Endodermal cell (in vitro differentiated cells): ENCODE measurements at places on chromosomes 16 and 17.
A peak's percentile ranks its signal among the peaks of the same experiment; 100 is the strongest.

GRCh38 chr17:65559804-65560627, 1.4 kb downstream of the AXIN2 start:
- peaks cover 17% of the 10 kb centered on the region for H3K36me3 ChIP-seq
- peak overlapping the region; percentile 68 for H3K4me3 ChIP-seq
- H3K27ac ChIP-seq, result peak overlapping the region; percentile 92
- no peaks in the 10 kb centered on the region for H3K27me3 ChIP-seq

DNA sequence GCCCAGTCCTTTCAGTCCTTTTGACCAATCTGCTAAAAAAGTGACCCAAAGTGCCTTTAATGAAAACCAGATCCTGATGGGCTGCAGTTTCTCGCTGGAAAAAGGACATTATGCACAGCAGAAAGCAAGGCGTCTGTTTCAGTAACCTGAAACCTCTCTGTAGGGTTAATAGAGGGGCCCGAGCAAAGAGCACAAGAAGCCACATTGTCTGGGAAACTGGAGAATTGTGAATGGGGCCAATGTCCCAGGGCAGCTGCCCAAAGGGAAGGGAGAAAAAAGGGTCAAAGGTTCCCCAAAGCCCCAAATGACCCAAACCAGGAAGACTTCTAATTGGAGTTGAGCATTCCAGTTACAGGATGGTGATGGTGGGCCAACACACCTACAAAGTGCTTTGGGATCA, 3.0 kb downstream of the OTOA start:
- peak; percentile 22 for DNase-seq
- no peaks in the 10 kb centered on the region for H3K27me3 ChIP-seq
- peak overlapping the region; percentile 40 for H3K27ac ChIP-seq
- H3K4me1 ChIP-seq, result no peaks in the 10 kb centered on the region

GRCh38 chr16:73071131-73071940, 23.4 kb upstream of the ZFHX3 start:
- H3K36me3 ChIP-seq, result no peaks in the 10 kb centered on the region
- peaks cover 79% of the 10 kb centered on the region for H3K27me3 ChIP-seq
- DNase-seq, result peak; percentile 87
- peaks cover 3% of the 10 kb centered on the region for H3K4me1 ChIP-seq
- H3K27ac ChIP-seq, result no peak overlapping the region

GRCh38 chr17:41413353-41413957, 10.9 kb downstream of the KRT37 start:
- H3K27me3 ChIP-seq, result no peaks in the 10 kb centered on the region
- peak; percentile 67 for DNase-seq
- no peak overlapping the region for H3K4me3 ChIP-seq
- no peaks in the 10 kb centered on the region for H3K36me3 ChIP-seq
- no peak overlapping the region for H3K27ac ChIP-seq
- H3K4me1 ChIP-seq, result no peaks in the 10 kb centered on the region

DNA sequence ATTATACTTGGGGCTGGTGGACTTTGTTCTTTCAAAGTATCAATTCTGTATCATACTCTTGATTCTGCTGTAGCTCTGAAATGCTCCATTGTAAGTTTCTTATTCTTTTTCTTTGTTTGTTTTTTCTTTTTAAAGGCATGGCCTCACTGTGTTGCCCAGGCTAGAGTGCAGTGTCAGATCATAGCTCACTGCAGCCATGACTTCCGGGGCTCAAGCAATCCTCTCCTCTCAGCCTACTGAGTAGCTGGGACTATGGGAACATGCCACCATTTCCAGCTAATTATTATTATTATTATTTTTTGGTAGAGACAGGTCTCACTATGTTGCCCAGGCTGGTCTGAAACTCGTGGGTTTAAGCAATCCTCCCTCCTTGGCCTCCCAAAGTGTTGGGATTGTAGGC, 38.9 kb upstream of the METTL9 start:
- H3K4me1 ChIP-seq, result no peaks in the 10 kb centered on the region
- no peak overlapping the region for H3K27ac ChIP-seq
- DNase-seq, result no peak
- H3K36me3 ChIP-seq, result no peaks in the 10 kb centered on the region
- H3K27me3 ChIP-seq, result no peaks in the 10 kb centered on the region
- no peak overlapping the region for H3K4me3 ChIP-seq

DNA sequence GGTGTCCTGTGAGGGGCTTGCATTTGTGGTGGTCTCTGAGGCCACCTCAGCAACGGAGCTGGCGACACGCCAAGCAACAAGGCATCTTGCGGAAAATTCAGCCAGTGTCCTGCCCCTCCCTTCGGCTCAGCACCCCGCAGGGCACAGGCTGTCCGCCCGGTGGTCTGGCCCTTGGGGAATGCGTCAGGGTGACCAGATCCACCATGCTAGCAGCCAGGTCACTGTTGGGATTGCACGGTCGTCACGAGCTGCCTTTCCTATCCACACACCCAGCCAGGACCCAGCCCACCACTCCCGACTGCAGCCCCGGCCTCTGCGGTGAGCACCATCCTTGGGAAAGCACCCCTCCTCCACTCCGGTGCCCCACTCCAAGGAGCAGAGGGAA, 221.2 kb downstream of the NTN1 start:
- no peak overlapping the region for H3K27ac ChIP-seq
- no peak overlapping the region for H3K4me3 ChIP-seq
- H3K27me3 ChIP-seq, result no peaks in the 10 kb centered on the region
- peaks cover 12% of the 10 kb centered on the region for H3K4me1 ChIP-seq
- H3K36me3 ChIP-seq, result peaks cover 5% of the 10 kb centered on the region
- DNase-seq, result no peak

DNA sequence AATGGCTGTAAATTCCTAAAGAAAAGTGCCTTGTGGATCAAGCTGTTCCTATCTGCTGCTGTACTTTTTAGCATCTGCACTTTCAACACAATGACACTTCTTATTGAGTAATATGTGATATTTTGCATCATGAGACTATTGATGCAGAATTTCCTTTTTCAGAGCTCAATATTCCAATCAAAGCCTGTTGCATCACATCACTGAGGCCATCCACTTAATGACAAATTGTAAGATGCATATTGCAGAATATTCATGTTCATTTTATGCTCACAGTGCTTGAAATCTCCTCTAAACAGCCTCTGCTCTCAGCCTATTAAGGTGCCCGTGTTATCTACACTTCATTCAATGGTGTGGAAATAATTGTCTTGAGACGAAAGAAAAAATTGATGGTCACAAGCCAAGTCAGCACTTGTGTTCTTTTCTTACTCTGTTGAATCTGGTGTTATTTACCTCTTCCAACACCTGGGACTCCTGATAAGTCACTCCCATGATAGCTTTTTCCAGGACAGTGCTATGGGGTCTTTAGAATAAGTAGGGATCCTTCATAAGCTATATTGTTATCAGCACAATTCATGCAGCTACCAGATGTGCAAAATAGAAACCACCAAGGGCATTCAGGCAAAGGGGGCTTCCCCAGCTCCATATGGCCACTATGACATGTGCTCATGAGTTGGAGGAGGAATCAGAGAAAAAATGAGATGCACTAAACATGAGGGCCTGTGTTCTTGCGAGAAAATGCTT, 9.3 kb upstream of the SKAP1 start:
- H3K36me3 ChIP-seq, result no peaks in the 10 kb centered on the region
- peaks cover 4% of the 10 kb centered on the region for H3K4me1 ChIP-seq
- no peak overlapping the region for H3K4me3 ChIP-seq
- H3K27me3 ChIP-seq, result peaks cover 54% of the 10 kb centered on the region

DNA sequence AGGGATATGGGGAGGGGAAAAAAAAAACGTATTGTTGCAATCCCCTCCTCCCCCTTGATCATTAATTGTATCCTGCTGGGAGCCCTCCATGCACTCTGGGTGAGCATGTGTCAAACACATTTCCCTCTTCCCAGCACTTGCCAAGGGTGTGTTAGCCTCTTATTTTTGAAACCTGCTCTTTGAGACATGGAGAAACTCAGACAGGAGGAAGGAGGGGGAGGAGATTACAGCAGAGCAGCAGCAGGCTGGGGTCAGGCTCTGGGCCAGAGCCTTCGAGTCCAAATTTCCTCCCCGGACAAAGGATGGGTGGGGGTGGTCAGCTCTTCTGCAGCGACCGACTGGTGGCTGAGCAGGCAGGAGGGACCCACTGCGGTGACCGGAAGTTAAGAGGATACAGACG, 64.7 kb downstream of the SOX9 start:
- H3K4me3 ChIP-seq, result no peak overlapping the region
- no peaks in the 10 kb centered on the region for H3K27me3 ChIP-seq
- no peaks in the 10 kb centered on the region for H3K36me3 ChIP-seq
- no peaks in the 10 kb centered on the region for H3K4me1 ChIP-seq

GRCh38 chr16:10692470-10692869, 2.3 kb downstream of the TEKT5 start:
- H3K36me3 ChIP-seq, result no peaks in the 10 kb centered on the region
- H3K4me1 ChIP-seq, result no peaks in the 10 kb centered on the region
- H3K4me3 ChIP-seq, result no peak overlapping the region
- no peaks in the 10 kb centered on the region for H3K27me3 ChIP-seq

DNA sequence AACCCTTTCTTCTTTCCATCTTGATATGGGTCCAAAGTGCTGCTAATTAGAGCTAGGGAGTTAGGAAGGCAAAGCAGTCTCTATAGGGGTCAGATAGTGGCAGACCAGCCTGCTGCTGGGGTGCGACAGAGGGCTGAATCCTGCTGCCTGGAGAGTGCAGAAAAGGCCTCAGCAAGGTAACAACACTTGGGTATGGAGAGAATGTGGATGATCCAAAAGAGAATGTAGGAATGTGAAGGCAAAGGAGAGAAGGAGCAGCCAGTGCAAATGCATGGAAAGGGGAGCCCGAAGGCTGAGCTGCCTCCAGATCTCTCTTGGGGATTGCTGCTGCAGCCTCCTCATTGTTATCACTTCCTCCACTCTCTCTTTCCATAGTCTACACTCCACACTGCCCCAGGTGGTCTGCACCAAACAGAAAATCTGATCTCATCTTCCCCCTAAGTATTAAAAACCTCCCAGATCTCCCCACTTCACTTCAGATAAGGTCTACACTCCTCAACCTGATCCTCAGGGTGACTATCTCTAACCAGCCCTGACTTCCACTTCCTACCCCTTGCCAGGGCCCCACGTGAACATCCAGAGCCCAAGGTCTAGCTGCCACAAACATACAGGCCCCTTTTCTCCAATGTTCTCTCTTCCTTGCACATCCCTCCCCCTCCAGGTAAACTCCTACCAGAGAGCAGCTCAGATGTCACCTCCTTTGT, 28.8 kb downstream of the TOM1L2 start:
- H3K27ac ChIP-seq, result peak overlapping the region; percentile 54
- peak overlapping the region; percentile 61 for H3K4me3 ChIP-seq
- H3K36me3 ChIP-seq, result no peaks in the 10 kb centered on the region
- peak; percentile 82 for DNase-seq
- peaks cover 35% of the 10 kb centered on the region for H3K4me1 ChIP-seq

DNA sequence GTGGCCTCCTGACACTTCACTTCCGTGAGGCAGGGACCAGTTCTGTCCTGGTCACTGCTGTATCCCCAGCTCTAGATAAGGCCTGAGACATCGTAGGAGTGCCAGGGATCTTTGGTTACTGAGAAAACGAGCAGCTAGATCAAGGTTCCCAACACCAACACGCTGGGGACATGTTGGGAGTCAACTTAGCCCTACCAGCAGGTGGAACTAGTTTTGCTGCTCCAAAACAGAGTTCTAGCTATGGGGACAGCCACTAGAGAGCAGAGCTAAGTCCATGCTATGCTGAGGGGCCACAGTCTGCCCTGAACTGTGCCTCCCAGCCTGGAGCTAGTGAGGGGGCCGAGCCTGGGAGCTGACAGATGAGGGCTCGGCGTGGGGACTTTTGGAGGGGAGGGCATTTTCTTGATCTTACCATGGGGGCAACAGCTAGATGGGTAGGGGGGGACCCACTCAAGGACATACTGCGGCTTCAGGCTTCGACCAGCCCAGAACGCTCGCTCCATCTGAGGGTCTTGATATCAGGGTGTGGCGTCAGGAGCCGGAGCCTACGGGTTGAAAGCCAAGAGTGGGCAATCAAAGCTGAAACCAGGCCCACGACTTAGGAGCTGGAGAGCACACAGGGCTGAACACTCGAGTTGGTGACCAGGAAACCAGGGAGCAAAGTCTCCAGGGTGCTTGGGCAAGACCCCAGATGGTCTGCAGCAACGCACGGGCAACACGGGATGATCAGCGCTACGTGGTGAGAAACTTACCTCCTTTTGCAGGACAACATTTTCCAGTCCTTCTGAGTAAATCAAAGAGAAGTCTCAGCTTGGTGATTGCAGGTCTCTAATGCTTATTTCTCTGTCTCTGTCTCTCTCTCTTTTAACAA, 13.4 kb downstream of the SNX20 start:
- H3K27me3 ChIP-seq, result no peaks in the 10 kb centered on the region
- no peaks in the 10 kb centered on the region for H3K36me3 ChIP-seq

DNA sequence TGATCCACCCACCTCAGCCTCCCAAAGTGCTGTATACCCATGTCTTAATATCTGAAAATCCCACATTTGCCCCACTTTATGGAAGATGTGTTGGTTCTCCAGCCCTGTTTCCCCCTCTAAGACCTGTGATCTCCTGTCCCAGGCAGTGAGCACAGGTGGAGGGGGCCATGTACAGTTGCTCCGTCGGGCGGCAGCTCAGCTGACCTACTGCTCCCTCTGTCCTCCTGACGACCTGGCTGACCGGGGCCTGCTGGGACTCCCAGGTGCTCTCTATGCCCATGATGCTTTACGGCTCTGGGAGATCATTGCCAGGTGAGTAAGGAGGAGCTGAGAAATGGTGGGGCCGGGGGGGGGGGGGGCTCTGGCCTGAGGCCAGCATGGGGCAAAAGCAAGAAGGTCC, 6.7 kb upstream of the RNASEK start:
- no peak overlapping the region for H3K4me3 ChIP-seq
- H3K4me1 ChIP-seq, result no peaks in the 10 kb centered on the region
- H3K27ac ChIP-seq, result no peak overlapping the region
- DNase-seq, result no peak

GRCh38 chr16:84617041-84617790, 662 bp downstream of the COTL1 start:
- peaks cover 13% of the 10 kb centered on the region for H3K27me3 ChIP-seq
- H3K36me3 ChIP-seq, result no peaks in the 10 kb centered on the region
- DNase-seq, result peak; percentile 80
- no peak overlapping the region for H3K27ac ChIP-seq

DNA sequence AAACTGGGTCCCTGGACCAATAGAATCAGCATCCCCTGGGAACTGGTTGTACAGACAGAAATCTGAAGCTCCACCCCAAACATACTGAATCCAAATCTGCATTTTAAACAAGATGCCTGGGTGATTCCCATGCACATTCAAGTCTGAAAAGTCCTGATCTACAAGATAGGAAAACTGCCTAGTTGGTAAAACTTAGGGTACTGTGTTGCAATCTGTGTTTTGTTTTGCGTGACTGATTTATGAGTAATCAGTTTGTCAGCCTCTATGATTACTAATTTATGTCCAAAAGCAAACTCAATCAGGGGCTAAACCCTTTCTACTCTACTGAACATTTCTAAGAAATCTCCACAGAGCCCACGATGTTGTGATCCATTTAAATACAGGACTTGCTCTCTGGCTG, 103.8 kb downstream of the YPEL2 start:
- no peak overlapping the region for H3K27ac ChIP-seq
- H3K4me1 ChIP-seq, result peaks cover 21% of the 10 kb centered on the region
- H3K4me3 ChIP-seq, result no peak overlapping the region
- H3K36me3 ChIP-seq, result no peaks in the 10 kb centered on the region

DNA sequence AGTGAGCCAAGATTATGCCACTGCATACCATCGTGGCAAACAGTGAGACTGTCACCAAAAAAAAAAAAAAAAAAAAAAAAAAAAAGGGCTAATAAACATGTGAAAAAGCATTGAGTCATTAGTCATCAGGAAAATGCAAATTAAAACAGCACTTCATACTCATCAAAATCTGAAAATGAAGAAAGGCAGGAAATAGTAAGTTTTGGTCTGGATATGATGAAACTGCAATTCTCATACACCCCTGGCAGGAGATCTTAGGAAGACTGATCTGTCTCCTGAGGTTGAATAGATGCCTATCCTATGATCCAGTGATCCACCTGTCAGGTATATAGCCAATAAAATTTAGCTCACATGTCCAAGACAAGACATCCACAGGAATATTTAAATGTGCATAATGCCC, 212.7 kb downstream of the CPPED1 start:
- no peak overlapping the region for H3K4me3 ChIP-seq
- H3K4me1 ChIP-seq, result peaks cover 4% of the 10 kb centered on the region
- no peak for DNase-seq
- H3K36me3 ChIP-seq, result no peaks in the 10 kb centered on the region
